Cerebellar cortex (tissue), 1 donor: ENCODE measurements at places on chromosomes 2 and 18.
A peak's percentile ranks its signal among the peaks of the same experiment; 100 is the strongest.

DNA sequence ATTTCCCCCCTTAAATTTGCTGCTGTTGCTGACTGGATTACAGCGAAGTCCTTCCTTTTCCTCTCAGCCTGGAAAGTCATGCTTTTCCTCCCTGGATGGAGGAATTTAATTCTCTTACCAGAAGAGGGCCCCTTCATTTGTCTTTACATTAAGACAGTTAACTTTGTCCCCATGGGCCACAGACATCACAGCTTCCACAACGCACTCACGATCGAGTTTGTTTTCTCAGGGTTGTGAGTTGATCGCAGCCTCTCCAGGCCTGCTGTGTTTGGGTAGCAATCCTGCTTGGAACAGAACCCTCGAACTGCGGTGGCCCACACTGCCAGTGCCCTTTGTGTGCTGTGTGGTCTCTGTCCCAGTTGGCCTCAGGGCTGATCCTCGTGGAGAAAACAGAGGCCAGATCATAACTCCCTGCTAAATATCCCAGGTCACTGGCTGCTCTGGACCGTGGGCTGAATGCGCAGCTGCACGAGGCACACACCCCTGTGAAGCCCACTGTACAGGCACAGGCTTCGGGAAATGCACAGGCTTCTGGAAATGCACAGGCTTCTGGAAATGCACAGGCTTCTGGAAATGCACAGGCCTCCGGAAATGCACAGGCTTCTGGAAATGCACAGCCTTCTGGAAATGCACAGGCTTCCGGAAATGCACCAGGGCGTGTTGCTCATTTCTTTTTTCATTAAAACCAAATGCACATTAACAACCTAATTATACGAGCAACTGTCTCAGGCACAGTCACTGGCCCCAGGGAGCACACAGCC is 2.2 kb upstream of the PDIA6 start:
- peak; percentile 20 for DNase-seq

DNA sequence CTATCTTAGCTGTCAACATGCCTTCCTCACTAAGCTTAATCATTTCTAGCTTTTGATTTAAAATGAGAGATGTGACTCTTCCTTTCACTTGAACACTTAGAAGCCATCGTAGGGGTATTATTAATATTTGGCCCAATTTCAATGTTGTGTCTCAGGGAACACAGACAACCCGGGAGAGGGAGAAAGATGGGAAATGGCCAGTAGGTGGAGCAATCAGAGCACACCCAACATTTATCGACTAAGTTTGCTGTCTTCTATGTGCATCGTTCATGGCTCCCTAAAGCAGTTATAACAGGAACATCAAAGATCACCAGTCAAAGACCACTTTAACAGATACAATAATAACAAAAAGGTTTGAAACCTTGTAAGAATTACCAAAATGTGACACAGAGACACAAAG is 110.2 kb downstream of the OLA1 start:
- no peak for DNase-seq

DNA sequence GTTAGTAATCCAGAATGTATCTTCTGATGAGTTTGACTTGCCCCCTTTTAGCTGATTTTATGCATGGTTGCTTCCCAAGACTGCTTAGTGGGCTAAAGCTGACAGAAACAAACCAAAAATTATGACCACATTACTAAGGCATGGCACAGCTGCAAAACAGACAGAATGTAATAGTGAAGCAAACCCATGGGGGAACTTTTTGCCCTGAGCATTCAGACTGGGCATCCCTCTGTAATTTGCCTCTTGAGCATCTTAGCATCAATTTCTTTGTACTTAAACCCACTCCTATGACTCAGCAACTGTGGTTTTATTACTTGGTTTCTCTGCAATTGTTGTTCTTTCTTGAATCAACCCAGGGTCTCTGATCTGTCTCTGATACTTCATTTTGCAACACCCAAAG is 487.3 kb upstream of the DCC start:
- DNase-seq, result no peak

- no peak for DNase-seq
Measured at GRCh38 chr2:198546122-198546521, 741.7 kb downstream of the PLCL1 start.

DNA sequence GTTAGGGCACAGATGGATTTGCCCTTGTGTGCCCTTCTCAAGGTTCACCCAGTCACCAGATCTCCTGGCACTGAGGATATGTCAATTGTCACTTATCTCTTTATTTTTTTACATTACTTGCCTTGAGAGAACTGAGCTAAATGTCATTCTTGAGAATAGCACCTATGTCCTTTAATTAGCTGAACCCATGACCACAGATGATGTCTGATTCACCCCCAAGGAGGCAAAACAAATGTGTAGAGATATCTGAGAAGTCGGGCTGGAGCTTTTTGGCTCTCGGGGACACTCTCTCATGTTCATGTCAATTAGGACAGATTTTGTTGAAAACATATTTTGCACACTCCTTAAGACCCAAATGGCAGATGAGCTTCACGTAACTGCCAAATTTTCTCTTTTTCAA is 171.4 kb upstream of the LRRTM1 start:
- DNase-seq, result no peak

DNA sequence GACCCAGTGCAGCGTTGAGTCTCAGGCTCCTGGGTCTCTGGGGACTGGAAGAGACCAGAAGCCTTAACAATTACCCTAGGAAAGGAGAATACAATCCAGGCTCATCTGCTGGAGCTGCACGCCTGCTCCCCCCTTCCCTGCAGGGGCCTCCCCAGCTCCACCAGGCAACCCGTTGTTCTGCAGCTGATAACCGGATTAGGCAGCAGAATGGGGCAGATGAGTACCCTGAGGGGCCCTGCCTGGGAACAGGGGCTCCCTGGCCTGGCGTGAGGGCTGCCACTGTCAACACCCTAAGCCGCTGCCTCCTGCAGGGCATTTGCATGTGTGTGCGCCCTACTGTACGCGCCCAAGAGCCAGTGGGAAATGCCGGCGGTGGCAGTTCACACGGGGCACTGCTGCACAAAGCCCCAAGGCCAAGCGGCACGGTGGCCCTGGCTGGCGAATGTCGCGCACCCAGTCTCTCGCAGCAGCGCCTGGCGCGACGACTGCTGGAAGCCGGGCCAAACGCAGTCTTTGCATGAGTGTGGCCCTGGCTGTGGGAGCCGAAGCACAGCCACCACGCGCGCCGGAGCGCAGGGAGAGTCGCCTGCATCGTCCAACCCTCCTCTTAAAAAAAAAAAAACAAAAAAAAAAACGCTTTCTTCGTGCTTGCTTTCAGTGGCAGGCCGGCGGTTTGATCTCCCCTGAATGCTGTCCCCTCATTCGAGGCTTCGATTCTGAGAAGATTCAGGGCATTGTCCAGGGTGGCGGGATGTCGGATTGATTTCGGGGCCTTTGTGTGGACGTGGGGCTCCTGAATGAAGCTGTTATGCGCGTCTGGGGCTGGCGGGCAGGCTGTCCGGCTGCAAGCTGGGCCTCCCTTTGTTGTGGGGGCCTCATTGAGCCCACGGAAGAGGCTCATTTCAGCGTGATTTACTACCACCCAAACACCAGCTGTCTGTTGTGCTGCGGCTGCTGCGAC is 63.8 kb downstream of the SETBP1 start:
- DNase-seq, result peak; percentile 36
